ENCODE measurements at places on chromosomes 5 and 9.

DNA sequence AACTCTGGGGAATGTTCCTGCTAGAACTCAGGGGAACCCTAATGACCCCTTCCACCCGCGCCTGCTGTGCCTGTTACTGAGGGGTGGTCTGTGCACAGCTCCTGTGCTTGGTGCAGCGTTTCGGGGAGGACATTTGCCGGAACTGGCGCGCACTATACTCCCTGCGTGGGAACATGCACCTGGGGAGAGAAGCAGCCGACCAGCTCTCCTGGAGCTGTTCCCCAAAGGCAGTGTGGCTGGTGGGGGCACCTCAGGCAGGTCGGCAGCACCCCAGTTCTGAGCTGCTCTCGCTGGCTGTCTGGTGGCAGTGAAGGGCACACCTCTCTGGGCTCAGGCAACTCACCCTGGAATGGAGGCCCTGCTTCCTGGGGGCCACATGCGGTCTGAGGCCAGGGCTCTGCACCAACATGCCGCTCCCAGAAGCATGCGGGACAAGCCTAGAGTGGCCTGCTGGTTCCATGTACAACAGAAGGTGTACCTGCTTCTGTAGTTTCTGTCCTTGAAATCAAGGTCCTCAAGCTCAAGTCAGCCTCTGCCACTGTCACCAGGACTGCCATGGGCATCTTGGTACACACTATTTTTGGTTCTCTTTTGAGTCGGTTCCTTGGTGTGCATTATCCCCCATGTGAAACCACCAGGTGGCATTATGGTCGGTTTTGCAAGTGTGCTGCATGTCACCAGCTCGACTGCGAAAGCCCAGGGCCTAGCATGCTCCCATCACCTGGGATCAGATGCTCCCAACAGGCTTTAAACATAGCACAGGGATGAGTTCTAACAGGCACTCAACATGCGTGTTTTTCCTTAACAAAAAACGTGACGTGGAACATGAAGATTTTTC, 7.8 kb upstream of the MRNIP start:
- DNase-seq = no peak

DNA sequence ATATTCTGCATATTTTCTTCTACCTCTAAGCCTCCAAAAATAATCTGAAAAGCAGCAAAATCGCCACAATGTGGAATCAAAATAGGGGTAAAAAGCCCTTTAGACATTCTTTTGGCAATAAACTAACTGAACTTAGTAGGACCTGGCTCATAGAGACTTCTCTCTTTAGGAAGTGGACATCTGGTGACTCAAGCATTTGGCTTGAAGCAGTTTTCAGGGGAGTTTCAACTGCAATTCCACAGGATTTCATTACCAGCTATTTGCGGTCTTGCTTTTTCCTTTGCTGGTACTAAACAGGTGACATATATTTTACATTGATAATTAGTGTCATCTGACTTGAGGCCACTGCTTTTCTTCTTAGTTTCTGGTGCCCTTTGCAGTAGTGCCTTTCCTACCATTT, 173.2 kb upstream of the FBN2 start:
- DNase-seq = no peak

DNA sequence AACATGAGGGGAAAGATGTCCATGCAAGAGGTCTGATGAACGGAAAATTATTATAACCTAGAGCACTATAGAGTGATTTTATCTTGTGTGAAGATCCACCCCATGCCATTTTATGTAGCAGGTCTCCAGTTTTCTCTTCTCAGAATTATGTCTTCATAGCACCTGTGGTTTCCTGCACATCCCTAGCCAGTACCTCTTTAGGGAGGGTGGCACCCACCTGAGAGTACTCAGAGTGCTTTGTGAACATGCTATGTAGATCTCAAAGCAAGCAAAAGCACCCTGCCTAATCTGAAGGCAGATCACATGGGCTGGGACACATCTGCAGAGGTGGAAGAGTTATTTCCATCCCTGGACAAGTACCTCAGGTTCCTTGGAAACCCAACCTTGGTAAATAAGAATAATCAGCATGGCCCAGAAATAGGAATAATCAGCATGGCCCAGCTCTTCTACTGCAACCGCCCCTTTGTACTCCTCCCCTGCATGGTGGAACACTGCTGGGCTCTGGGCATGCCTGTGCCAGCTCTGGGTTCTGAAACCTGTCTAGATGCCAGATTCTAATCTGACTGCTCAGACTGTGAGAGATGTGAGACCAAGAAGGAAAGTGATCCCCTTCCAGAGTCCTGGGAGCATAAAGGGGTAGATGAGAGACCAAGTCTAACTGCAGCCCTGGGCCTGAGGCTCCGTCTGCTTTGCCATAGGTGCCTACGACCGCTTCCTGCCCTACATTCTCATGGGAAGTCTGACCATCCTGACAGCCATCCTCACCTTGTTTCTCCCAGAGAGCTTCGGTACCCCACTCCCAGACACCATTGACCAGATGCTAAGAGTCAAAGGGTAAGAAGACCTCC, 23.7 kb downstream of the SLC22A5 start:
- no peak for DNase-seq

DNA sequence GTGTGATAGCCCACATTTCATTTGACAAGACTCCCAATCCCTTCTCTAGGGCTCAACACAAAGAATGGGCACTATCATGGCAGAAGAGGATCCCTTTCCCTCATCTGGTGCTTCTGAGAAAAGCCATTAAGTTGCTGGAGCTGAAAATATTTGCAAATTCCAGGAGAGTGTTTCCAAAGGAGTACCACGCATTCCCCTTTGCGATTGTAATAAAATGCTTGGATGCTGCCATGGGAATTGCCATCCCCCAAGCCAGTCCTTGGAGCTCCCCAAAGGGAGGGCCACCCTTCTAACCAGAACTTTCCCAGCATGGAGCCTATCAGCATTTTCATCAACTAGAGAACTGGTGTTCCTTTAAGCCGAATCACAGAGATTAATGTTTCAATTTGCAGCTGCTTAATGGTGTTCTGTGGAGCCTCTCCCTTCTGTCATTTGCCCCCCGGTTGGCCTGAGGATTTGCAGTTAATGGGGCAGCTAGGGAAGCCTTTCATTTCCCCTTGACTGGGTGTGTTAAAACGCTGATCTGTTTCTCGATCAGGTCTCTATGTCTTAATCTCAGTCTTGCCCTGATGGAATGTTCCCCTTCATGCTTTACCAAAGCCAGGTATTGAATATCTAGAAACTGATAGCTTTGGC, 133.0 kb downstream of the ENC1 start:
- DNase-seq = no peak

DNA sequence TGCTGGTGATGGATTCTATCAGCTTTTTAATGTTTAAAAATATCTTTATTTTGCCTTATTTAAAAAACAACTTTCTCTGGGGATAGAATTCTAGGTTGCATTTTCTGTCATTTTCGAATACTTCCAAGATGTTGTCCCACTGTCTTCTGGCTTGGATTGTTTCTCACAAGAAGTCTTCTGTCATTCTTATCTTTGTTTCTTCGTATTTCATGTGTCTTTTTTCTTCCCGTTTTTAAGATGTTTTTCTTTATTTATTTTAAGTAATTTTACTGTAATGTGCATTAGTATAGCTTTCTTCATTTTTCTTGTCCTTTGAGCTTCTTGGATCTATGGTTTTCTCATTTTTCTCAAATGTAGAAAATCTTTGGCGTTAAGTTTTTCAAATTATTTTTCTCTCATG, 19.1 kb downstream of the STX17 start:
- no peak for DNase-seq

DNA sequence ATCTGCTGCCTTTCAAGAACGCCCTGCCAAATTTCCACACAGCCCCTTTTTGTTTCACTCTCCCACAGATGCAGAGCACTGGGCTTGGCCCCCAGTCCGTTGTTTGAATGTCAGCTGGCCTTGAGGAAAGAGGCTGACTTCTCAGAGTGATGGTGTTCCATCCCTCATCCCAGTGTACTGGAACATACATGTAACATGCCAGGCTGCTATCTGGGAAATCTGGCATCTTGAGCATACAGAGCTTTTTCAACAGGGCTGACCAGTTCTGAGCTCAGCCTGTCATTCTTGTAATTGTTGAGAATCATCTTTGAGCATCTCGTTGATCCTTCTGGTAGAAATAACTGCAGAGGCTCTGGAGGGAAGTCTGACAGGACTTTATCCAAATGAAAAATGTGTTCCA, 2.8 kb downstream of the GALNT10 start:
- DNase-seq = no peak

DNA sequence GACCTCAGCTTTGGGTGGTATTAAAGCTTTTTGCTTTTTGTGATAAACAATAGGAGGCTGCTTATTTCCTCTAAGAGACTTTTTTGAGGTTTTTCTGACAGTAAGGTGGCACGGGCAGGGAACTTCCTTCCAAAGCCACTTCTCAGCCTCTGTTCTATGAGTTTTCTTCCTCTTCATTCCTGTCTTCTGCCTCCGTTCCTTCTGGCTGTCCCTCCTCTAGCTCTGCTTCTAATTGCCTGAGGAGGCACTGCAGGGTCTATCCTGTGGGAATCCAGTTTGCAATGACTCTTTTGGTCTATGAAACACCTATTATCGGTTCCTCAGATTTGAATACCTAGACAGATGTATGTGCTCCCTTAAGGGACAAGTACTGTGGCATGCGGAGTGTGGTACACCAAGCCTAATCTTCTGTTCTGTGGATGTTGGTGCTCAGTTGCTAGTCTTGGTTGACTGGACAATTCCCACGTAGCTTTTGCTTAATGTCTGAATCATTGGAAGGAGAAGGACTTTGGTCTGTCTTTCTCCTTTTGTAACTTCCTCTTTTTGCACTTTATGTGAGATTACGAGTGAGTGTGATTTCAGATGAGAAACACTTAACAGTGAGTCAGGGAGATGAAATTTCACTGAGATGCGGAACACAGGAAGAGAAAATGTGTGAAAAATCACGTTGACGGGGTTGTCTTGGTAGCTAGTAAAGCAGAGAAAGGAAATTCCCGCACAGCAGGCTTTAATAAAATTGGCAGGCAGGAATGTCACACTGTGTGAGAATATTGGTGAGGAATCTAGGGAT, 305.2 kb downstream of the EFNA5 start:
- DNase-seq = no peak

GRCh38 chr5:130550562-130550928, 614.5 kb downstream of the HINT1 start:
- DNase-seq = no peak

DNA sequence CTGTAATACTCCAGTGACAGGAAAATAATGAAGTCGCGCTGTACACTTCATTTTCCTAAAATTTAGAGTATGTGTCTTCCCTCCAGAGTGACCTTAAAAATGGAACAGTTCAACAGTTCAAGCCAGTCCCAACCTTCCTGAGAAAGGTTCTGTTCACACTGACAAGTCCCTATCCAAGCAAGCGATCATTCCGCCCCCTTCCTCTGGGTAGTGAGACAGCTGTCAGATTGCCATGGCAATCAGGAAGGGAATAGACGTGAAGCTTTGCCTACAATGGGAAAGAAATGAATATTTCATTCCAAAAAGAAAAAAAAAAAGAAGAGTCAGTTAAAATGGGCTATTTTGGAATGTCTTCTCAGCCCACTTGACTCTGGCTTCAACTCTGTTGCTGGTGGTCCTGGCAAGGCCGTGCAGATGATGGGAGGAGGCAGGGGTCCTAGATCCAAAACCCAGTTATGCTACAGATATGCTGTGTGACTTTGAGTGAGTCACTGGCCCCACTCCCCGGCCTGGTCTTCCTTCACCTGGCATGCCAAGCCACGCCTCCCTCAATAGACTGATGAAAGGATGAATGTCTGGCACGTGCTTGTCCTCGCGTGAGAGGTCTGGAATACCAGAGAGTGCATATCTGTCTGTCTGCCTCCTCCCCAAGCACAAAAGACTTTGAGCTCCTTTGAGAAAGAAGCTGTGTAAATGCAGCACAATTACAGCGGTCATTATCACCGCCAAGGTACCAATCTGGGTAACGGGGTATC, 165.8 kb upstream of the WWC1 start:
- no peak for DNase-seq

- DNase-seq = no peak
These were observed 4.4 kb upstream of the TOR4A start for GRCh38 chr9:137273095-137273490.

DNA sequence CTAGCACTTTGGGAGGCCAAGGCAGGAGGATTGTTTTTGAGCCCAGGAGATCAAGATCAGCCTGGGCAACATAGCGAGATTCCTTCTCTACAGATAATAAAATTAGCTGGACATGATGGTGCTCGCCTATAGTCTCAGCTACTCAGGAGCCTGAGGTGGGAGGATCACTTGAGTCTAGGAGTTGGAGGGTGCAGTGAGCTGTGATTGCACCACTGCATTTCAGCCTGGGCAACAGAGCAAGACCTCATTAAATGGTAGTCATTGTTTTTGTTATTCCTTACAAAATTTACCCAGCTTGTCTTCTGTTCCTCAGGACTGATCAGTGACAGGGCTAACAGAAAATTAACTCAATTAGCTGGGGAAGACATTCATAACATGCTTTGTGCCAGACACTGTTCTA, 104.5 kb downstream of the NDFIP1 start:
- no peak for DNase-seq

- no peak for DNase-seq
These were observed 1.1 kb upstream of the ARSI start for GRCh38 chr5:150303660-150304386.

DNA sequence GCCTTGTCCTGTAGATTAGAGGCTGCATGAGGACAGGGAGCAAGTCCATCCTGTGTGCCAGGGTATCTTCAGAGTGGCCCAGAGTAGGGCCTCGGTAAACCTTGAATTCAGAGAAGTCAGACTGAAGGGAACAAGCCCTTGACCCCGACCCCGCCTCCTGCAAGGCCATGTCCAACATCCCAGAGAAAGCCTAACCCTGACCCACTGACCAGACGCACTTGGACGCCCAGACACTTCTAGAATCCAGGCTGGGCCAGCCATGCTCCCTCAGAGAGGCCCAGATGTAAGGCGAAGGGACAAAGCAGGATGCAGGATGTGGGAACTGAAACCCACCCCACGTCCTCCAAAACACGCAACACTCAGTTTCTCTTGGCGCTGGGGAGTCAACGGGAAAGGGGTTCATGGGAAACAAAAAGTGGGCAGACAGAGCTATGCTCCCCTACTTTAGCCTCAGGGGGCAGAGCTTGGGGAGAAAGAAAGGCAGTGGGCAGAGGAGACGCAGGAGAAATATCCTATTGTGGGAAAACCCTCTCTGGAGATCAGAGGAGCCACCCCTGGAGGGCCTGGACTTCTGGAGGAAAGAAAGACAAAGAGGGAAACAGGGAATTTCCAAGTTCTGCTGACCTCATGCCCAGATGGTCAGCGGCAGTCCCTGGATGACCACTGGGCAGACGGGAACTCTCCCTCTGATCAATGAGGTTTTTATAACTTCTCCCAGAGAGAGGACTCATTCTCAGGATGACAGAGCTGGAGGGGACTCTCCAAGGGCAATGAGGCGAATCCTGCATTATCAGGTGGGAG, 13.0 kb downstream of the TNIP1 start:
- no peak for DNase-seq

- DNase-seq = no peak
These were observed 3.1 kb upstream of the VAV2 start for GRCh38 chr9:133995012-133995896.

All from ureter (tissue), 1 donor.